Activated naive CD8-positive, alpha-beta T cell treated with anti-CD3 and anti-CD28 coated beads, Interleukin-2, amount 50 U/mL, for 24 hours (primary cell): ENCODE measurements at places on chromosomes 3 and 15.

- no peak for DNase-seq
Measured at GRCh38 chr3:161043336-161044035, 61.7 kb downstream of the B3GALNT1 start.

GRCh38 chr3:140584549-140584948 is 93.3 kb upstream of the TRIM42 start:
- DNase-seq, result no peak

GRCh38 chr3:23341147-23341838 is 138.2 kb downstream of the UBE2E2 start:
- no peak for DNase-seq

- DNase-seq, result no peak
Measured at GRCh38 chr3:187773233-187774184, 28.2 kb upstream of the BCL6 start.

DNA sequence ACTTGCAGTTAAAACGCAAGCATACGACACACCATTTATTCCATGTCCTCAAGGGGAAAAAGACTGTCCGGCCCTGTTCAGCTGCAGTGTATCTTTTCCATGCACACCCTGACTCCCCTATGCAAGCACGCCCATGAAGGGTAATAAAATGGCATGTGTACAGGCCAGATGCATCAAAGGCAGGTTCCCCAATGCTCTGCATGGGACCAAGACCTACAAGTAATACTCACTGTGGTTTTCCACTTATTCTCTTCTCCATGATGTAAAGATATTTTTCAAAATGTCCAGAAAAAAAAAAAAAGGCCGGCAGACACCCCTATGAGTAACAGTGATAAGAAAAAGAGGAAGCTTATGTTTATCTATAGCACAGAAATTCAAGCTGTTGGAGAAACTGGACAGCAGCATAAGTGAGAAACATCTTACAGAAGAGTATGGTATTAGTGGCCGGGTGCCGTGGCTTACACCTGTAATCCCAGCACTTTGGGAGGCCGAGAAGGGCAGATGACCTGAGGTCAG is 70.8 kb downstream of the MCF2L2 start:
- DNase-seq, result no peak

DNA sequence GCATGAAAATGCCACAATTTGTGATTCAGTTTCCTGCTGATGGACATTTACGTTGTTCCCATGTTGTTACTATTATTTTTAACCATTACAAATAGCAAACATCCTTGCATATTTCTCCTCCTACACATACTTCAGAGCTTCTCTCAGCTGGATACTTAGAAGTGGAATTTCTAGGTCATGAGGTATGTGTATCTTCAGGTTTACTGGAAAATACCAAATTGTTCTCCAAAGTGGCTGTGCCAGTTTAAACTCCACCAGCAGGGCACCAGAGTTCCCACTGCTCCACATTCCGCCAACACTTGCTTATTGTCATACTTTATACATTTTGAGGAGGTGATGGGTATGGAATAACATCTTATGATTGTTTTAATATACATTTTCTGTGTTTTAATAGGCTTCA is 45.7 kb downstream of the PRR23E start:
- no peak for DNase-seq
